ENCODE measurements at places on chromosomes 1 and 21.
A peak's percentile ranks its signal among the peaks of the same experiment; 100 is the strongest.

GRCh38 chr1:100482167-100482566 is 55.8 kb upstream of the GPR88 start:
- peaks cover 8% of the 10 kb centered on the region for H3K36me3 ChIP-seq
- H3K4me3 ChIP-seq = no peak overlapping the region
- peaks cover 22% of the 10 kb centered on the region for H3K4me1 ChIP-seq
- peak overlapping the region; percentile 16 for H3K27ac ChIP-seq

DNA sequence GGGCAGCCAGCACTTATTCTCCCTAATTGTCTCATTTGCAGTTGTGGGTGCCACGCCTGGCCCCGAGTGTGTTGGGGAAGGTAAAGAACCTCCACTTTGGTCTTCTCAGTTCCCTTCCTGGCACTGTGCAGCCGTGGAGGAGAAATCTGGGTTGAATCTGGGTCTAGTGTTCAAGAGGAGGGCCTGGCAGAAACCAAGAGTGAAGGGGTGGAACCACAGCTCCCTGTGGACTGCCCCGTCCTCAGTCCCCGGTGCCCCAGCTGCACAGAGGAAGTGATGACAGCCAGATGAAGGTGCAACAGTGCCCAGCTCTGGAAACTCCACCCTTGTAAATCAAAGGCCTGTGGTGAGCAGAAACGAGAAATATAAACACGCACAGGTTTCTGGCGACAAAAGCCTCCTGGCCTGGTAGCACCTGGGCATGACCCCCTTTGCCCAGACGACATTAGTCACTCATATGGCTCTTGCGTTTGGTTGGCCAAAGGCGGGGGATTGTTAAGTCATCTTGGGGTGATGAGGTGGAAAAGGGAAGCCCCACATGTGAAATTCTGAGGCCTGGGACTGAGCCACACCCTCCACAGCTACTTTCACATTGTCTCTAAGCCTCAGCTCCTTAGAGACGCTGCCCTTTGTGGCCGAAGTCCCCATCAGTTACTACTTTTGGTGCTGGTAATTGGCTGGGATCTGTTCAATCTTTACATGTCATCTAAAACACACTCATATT is 4.2 kb upstream of the ECE1 start:
- H3K36me3 ChIP-seq = peaks cover 4% of the 10 kb centered on the region
- peak overlapping the region; percentile 100 for H3K27ac ChIP-seq
- DNase-seq = peak; percentile 85
- H3K27me3 ChIP-seq = no peaks in the 10 kb centered on the region
- peaks cover 56% of the 10 kb centered on the region for H3K4me1 ChIP-seq

- no peaks in the 10 kb centered on the region for H3K36me3 ChIP-seq
- H3K4me1 ChIP-seq = no peaks in the 10 kb centered on the region
- H3K4me3 ChIP-seq = no peak overlapping the region
- no peak overlapping the region for H3K27ac ChIP-seq
Measured at GRCh38 chr21:41148798-41149197, 19.2 kb upstream of the BACE2 start.

- H3K4me1 ChIP-seq = no peaks in the 10 kb centered on the region
- DNase-seq = no peak
- H3K36me3 ChIP-seq = no peaks in the 10 kb centered on the region
- H3K27ac ChIP-seq = no peak overlapping the region
Measured at GRCh38 chr1:178031856-178032320, 62.0 kb upstream of the RASAL2 start.

DNA sequence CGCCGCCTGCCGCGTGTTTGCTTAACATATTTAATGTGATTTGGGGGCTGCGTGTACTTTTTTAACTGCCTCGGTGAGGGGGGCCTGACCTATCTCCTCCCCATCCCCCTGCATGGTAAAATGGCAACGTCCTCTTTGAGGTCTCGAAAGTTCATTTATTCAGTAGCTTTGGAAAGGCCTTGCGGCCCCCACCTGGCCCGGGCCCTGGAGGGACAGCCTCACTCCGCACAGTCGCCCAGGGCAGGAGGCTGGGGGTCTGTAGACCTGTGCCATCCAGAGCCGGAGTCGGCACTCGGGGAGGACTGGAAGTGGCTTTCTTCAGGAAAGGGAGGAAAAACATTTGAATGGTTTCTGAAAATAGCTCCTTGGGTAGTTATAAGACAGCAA is 38.0 kb upstream of the ACTRT2 start:
- H3K4me3 ChIP-seq = no peak overlapping the region
- H3K27me3 ChIP-seq = no peaks in the 10 kb centered on the region
- DNase-seq = no peak
- H3K4me1 ChIP-seq = no peaks in the 10 kb centered on the region
- no peak overlapping the region for H3K27ac ChIP-seq

DNA sequence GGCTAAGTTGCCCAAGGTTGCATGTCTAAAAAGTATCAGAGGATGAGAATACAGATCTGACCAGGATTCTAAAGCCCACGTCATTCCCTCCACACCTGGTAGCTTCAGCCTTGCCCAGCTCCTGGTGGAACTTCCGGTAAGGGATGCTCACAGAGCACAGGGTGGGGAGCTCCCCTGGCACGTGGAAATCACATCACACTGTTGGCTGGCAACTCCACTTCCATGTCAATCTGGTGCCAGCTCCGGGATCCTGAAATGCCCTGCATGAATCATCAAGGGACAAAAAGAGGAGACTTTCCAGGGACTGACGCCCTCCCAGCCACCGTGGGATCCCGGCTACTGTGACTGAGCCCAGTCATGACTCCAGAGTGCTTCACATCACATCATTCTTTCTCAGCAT is 12.4 kb upstream of the BCAR3 start:
- H3K36me3 ChIP-seq = no peaks in the 10 kb centered on the region
- H3K4me1 ChIP-seq = peaks cover 7% of the 10 kb centered on the region
- no peak overlapping the region for H3K27ac ChIP-seq
- no peak overlapping the region for H3K4me3 ChIP-seq

GRCh38 chr1:75083223-75083622 is 51.0 kb upstream of the LHX8 start:
- H3K36me3 ChIP-seq = no peaks in the 10 kb centered on the region
- H3K27me3 ChIP-seq = no peaks in the 10 kb centered on the region
- no peak overlapping the region for H3K4me3 ChIP-seq
- H3K27ac ChIP-seq = no peak overlapping the region

DNA sequence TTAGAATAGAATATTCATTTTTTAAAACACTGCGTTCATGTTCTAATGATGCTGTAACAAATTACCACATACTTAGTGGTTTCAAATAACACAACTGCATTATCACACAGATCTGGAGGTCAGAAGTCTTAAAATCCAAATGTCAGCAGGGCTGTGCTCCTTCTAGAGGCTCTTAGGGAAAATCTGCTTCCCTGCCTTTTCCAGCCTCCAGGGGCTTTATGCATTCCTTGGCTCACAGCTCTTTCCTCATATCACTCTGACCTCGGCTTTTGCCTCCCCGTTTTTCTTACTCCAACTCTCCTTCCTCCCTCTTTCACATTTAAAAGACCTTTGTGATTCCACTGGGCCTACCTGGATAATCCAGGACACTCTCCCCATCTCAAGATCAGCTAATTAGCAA is 18.6 kb upstream of the FMN2 start:
- H3K27me3 ChIP-seq = peaks cover 6% of the 10 kb centered on the region
- no peak overlapping the region for H3K27ac ChIP-seq
- no peaks in the 10 kb centered on the region for H3K4me1 ChIP-seq

- H3K27me3 ChIP-seq = peaks cover 5% of the 10 kb centered on the region
- no peak overlapping the region for H3K4me3 ChIP-seq
- H3K27ac ChIP-seq = no peak overlapping the region
- DNase-seq = no peak
Measured at GRCh38 chr1:164983023-164983650, 373.4 kb downstream of the LMX1A start.

DNA sequence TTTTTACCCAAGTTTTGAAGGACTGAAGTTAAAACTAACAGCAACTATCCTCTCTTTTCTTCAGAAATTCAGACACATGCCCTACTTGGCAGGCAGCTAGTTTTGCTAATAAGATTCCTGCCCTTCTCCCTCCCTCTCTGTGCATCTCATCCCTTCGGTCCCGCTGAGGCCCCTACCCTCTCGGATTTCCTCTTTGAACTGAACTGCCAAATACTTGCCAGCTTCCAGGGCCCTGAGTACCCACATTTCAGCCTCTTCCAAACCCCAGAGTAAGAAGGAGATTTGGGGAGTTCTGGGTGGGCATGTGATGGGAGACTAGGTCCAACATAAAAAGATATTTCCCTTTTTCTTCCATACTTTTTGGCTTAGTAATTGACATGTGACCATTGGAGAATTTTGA is 116.5 kb upstream of the JUN start:
- no peaks in the 10 kb centered on the region for H3K27me3 ChIP-seq
- DNase-seq = no peak
- H3K4me1 ChIP-seq = peaks cover 8% of the 10 kb centered on the region
- no peak overlapping the region for H3K4me3 ChIP-seq
- no peak overlapping the region for H3K27ac ChIP-seq

- peak; percentile 35 for DNase-seq
- no peaks in the 10 kb centered on the region for H3K27me3 ChIP-seq
- peak within 1 kb of the TSS; percentile 96 for H3K27ac ChIP-seq
- peak within 1 kb of the TSS; percentile 98 for H3K4me3 ChIP-seq
Measured at GRCh38 chr1:9651565-9652378, at the start of gene PIK3CD. TSS of gene PIK3CD (plus strand) at chr1:9651731. CDS start at chr1:9710456, 58,725 bp downstream.

DNA sequence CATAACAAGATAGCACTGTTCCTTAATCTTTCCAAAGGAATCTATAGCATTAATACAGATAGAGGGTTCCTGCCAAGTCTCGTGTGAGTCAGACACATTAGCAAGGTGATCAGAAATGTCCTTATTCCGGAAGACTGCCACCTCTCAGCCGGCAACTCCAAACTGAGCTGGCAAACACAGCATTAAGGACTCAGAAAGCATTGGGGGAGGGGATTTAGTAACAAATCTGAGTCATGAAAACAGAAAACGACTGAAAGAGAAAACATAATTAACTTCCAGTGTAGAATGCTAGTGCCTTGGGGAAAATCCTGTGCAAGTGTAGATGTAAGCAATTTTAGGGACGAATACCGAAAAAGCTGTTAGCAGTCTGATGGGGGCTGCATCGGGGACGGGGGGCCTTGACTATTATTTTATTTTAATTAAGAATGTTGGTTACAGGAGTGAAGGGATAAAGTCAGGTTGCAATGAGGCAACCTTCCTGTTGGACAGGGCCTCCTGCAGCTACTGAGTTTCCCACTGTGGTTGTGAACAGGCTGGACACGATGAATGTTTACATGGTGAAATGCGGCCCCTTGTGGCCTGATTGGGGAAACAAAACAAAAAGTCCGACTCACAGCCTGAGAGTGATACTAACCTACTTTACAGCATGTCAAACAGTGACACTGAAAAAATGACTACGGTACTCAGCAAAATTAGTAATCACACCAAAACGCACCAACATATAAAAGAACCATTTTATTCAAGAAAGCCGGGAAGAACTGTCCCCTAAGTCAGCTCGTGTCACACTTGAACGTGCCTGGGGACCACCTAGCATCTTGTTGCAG is 20.7 kb downstream of the MIS18A start:
- no peak for DNase-seq
- H3K36me3 ChIP-seq = peaks cover 4% of the 10 kb centered on the region
- H3K27ac ChIP-seq = peak overlapping the region; percentile 24
- no peak overlapping the region for H3K4me3 ChIP-seq
- H3K27me3 ChIP-seq = peaks cover 24% of the 10 kb centered on the region
- peaks cover 4% of the 10 kb centered on the region for H3K4me1 ChIP-seq

GRCh38 chr1:39847940-39848339 is 35.4 kb downstream of the TRIT1 start:
- no peak overlapping the region for H3K27ac ChIP-seq
- no peaks in the 10 kb centered on the region for H3K36me3 ChIP-seq
- DNase-seq = no peak
- no peaks in the 10 kb centered on the region for H3K27me3 ChIP-seq

- H3K4me1 ChIP-seq = no peaks in the 10 kb centered on the region
- H3K27ac ChIP-seq = no peak overlapping the region
- H3K27me3 ChIP-seq = no peaks in the 10 kb centered on the region
- no peak overlapping the region for H3K4me3 ChIP-seq
- no peaks in the 10 kb centered on the region for H3K36me3 ChIP-seq
Measured at GRCh38 chr1:166129006-166129405, 37.8 kb downstream of the FAM78B start.

- H3K27me3 ChIP-seq = peaks cover 37% of the 10 kb centered on the region
- H3K4me3 ChIP-seq = peak overlapping the region; percentile 99
- no peak for DNase-seq
- peak overlapping the region; percentile 94 for H3K27ac ChIP-seq
Measured at GRCh38 chr1:46133181-46133658, 791 bp upstream of the PIK3R3 start.

DNA sequence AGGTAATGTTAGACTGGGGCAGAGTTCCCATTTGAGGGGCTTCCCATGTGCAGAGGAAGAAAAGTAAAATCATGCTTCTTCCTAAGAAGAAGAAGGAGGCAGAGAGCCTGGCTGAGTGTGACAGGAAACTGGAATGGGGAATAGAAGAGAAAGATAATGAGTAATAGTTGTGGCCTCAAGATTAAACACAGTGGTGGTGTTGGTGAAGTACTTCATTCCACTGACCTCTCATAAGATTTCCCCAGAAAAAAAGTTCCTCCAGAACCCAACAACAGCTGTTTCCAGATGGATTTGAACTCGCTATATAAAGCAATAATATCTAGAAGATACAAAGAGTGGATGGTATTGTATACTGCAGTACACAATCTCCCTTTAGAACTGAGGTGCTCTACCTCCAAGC is 13.0 kb downstream of the RGS1 start:
- H3K27ac ChIP-seq = no peak overlapping the region
- no peaks in the 10 kb centered on the region for H3K4me1 ChIP-seq
- H3K4me3 ChIP-seq = no peak overlapping the region
- H3K36me3 ChIP-seq = no peaks in the 10 kb centered on the region
- peaks cover 9% of the 10 kb centered on the region for H3K27me3 ChIP-seq

- H3K27me3 ChIP-seq = peaks cover 3% of the 10 kb centered on the region
- peak overlapping the region; percentile 28 for H3K4me3 ChIP-seq
- peaks cover 3% of the 10 kb centered on the region for H3K4me1 ChIP-seq
- no peaks in the 10 kb centered on the region for H3K36me3 ChIP-seq
- DNase-seq = peak; percentile 21
- H3K27ac ChIP-seq = no peak overlapping the region
Measured at GRCh38 chr1:32716312-32717148, 14.0 kb upstream of the SYNC start.

DNA sequence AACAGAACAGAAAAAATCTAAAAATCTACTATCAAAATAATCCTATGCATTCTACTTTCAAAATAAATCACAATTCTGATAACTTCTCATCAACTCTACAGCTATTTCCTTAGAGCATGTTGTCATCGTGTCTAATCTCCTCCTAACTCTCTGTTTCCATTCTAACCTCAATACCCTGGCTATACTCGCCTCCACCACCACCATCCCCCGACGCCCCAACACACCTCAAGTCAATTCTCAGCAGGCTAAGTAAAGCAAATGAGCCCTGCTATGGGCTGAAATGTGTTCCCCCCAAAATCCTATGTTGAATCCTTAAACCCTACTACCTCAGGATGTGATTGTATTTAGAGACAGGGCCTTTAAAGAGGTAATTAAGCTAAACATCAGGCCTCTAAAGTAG is 34.6 kb downstream of the NRDC start:
- no peak overlapping the region for H3K27ac ChIP-seq
- H3K4me1 ChIP-seq = peaks cover 25% of the 10 kb centered on the region
- DNase-seq = no peak
- peaks cover 6% of the 10 kb centered on the region for H3K36me3 ChIP-seq
- no peaks in the 10 kb centered on the region for H3K27me3 ChIP-seq
